ENCODE measurements at places on chromosomes 7 and 10. TPM values are rescaled to one million over a fixed set of nuclear protein-coding genes. Genes with fewer than 3 reads are reported as not detected.

TUBB8 gene
- total RNA-seq, result not detected

EPHB6 gene
- total RNA-seq, result 4.3 TPM

SYT15 gene
- under 0.01 TPM for total RNA-seq

TRIM74 gene
- total RNA-seq, result not detected

EFCAB10 gene
- total RNA-seq, result not detected

UNC5B gene
- 36.0 TPM for total RNA-seq

Measured in fibroblast of lung (primary cell).